ENCODE measurements at places on chromosomes 13 and 19.

DNA sequence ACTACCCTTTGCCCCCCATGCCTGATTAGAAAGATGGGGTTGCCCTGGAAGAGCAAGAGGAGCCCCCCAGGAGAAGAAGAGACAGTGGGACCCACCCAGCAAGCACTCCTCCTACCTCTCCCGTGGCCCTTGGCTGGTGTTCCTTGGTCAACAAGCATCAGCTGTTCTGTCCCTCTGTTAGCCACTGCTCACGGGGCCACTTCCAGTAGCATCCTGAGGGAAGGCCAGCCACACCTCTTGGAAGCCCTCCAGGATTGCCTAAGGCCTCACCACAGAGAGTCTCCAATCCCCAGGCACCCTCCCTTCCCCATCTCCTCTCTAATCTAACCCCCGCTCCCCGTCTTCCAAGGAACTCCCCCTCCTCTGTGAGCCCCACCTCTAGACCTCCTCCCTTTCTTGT, 15.1 kb upstream of the DPP9 start:
- DNase-seq = no peak

DNA sequence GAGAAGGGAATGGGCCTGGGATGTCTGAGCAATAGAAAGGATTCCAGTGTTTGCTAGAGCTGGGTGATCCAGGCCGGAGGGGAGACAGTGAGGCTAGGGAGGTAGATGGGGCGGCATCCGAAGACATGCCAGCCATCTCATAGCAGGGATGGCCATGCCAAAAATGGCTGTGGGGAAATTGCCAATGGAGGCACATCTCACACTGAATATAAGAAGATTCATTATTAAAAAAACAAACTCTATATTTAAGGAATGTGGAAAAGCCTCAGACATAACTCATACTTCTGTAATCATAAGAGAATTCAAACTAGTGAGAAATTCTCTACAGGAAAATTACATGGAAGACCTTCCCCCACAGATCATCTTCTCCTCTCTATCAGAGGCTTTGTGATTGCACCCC, 289.2 kb downstream of the FGF9 start:
- DNase-seq = no peak

- no peak for DNase-seq
Measured at GRCh38 chr19:4722671-4723594, 709 bp downstream of the DPP9 start.

GRCh38 chr13:112159575-112160547, 92.9 kb downstream of the SOX1 start:
- DNase-seq = no peak

- DNase-seq = no peak
Measured at GRCh38 chr19:8552810-8553209, 24.4 kb downstream of the MYO1F start.

DNA sequence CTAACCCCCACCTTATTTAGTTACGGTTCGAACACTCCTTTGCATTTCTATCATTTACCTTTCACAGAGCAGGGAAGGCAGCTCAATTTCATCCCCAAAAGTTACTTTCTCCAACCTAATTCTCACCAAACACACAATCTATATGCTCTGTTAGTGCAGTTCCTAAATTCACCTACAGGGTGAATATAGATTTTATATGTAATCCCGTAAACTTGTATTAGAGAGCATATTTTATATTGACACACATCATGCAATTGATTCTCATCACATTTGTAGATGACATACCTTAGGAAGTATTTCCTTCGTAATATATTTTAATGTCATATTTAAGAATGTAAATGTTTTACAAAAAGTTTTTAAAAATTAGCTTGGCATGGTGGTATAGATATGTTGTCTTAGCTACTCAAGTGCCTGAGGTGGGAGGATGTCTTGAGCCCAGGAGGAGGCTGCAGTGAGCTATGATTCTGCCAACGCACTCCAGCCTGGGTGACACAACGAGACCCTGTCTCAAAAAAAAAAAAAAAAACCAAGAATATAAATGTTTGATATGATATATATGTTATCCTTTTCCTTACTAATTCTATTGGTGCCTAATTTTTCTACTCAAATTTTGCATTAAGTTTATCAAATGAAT, 57.3 kb upstream of the TNFRSF19 start:
- DNase-seq = no peak

DNA sequence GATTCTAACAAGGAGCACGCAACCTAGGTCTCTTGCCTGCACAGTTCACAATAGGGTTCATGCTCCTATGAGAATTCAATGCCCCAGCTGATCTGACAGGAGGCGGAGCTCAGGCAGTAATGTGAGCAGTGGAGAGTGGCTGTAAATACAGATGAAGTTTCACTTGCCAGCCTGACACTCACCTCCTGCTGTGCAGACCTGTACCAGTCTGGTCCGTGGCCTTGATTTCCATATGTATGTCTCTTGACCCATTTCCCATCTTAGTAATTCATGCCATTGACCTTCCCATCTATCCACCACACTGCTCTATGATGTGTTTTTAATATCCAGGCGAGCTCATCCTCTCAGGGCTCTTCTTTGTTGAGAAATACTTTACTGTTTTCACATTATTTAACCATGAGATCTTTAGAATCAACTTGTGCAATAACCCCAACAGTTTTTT, 95.2 kb downstream of the LRCH1 start:
- DNase-seq = no peak
